ENCODE measurements at places on chromosomes 13 and 19.

DNA sequence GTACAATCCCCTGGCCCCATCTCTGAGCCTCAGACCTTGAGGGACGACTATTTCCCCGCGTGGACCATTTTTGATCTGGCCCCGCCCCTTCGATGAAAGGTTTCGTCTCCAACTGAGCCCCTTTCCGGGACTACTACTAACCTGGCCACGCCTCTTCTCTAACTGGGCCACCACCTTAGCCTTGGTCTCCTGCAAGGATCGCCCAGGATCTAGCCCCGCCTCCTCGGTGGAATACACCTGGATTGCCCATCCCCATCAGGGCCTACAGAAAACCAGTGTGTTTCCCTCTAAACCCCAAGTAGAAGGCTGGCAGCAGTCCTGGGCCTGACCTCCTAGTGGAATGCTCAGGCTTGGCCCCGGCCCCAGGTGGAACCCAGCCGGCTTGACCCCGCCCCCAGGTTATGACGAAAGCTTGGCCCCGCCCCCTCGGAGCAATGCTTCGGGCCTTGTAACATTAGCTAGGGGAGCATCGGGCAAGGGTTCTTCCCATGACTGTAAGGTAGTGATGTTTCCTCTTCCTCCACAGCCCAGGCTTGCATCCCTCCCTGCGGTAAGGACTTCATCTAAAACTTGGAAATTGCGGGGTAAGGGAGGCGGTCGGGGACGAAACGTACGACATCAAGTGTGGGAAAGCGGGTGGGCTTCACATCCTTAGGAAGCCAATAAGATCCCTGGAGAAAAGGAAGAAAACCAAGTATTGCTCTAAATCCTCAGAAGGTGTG lies 9.1 kb downstream of the SPACA6 start:
- DNase-seq, result peak; percentile 88

DNA sequence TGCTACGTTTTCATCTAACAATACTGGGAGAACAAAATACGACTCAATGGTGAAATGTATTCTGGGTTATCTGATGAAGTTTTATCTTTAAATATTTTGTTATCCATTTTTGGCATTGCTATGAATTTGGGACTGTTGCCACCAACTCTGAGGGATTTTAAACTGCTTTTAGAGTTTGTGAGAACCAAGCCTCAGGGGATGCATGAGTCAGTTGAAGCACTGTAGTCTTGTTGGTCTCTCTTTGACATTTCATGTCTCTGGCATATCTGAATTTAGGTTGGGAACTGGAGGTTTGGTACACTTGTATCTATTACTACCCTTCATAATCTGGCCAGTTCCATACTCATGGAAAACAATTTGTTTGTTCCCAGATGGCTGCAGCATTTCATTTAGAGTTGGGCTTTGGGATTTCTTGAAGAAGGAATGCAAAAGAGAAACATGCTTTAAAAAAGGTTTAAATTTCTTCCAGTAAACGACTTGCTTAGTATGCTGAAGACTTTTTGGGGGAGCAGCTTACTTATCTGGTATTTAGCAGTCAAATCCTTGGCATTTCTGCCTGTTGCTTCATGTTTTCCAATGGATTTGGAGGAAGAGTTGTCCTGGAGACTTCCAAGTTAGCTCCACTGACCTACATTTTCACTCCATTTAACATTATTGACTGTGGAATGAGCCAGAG lies 28.9 kb downstream of the ARHGEF7 start:
- no peak for DNase-seq

DNA sequence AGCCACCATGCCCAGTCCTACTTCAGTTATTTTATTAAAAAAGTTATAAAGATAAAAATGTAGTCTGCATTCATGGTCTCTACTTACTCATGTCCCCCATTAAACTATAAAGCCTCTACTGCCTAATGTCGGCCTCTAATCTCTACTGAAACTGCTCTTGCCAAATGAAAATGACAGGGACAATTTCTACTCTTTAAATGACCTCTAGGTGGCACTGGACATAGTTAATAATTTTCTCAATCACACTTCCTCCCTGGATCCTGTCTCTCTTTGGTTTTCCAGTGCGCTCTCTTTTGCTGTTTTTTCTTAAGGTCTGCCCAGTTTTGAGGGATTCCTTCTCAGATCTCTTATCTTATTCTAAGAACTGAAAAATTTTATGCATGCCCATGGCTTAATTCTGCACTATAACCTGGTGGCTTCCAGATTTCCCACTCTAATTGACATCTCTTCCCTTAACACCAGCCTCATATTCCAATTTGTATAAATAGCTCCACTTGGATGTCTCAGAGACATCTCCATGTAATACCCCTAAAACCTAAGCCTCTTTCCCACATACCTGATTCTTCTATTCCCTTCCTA lies 54.3 kb downstream of the MTMR6 start:
- no peak for DNase-seq

- no peak for DNase-seq
Observed at GRCh38 chr19:29833614-29834261, 21.9 kb downstream of the CCNE1 start.

DNA sequence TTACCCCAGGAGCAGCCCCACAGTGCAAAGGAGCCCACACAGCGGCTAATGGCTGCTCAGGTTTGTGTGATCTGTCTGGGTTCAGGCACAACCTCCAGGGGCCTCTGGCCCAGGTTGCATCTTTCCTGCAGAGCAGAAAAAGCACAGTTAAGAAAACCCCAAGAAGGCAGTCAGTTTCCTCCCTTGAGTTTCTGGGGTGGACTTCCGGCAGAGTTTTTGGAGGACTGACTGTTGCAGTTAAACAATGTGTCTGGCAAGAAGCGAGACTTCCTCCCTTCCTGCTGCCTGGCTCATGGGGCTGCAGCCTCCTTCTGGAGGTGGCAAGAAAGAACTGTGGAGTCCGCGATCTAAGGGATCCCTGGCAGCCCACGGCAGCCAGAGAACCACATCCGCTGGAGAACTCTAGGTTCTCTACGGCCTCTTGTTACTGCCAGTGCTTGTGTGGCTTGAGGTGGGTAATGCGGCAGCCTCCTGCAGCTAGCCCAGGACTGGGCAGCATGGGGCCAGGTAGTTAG lies 114.4 kb downstream of the ZDHHC20 start:
- no peak for DNase-seq

GRCh38 chr19:3517638-3518037 lies 11.5 kb downstream of the FZR1 start:
- no peak for DNase-seq

DNA sequence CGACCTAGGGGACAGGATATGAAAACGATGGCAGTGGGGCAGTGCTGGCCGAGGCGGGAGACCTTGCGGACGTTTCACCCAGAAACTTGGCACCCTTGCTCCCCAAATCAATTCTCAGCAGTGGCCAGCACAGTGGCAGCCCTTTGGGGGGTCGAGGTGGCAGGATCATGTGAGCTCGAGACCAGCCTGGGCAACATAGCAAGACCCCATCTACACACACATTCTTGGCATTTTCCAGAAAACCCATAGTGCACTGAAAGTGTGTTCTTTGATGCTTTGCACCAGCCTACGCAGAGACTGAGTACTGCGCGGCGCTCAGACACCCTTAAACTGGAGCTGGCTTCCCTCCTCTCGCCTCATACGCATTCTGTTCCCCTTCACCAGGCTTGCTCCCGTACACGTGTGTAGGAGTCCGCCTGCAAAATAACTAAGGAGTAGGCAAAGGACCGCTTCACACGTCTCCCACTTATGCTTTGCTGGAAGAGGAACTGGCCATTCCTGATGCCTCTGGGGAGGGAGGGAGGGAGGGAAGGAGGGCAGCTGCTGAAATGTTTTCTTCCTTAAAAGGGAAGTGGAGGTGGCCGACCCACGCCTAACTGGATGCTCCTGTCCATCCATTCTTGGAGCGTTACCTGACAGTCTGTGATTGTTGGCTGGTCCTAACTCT lies 23.5 kb upstream of the MIER2 start:
- no peak for DNase-seq

Measured in right forelimb (tissue), 1 donor.